ENCODE measurements at places on chromosomes 1 and 21.
A peak's percentile ranks its signal among the peaks of the same experiment; 100 is the strongest.

- DNase-seq, result no peak
These were observed 465.5 kb downstream of the MATN1 start for GRCh38 chr1:30257742-30258380.

- DNase-seq, result no peak
These were observed 163.6 kb upstream of the RAB4A start for GRCh38 chr1:229107304-229107815.

DNA sequence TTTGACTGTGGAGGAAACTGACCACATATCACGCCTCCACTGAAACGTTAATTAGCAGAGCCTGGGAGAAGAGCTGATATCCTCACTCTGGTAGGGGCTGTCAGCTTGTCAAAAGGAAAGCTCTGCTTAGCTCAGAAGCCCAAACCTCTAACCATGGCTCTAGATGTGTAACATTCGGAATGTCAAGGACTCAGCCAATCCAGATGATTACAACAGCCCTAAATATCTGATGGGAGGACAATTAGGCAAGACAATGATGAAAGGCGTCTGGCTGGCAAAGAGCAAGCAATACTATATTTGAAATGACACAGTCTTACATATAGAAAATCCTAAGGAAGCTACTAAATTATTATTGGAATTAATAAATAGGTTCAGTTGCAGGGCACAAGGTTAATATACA is 45.7 kb upstream of the COX20 start:
- no peak for DNase-seq

DNA sequence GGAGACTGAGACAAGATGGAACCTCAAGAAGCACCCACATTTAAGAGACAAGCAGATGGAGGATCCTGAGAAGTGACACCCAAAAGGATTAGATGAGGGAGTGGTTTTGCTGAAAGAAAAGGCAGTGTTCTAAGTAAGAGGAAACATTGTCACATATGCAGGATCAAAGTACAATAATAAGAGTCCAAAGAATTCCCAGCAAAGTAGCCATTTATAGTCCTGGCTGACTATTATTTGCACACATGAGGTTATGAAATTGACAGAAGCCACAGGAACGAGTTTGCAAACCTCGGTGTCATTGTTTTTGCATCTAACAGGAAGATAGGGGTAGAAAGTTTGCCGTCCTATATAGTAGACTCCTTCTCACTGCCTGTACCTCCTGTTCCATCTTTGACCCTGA is 41.3 kb downstream of the CHRM3 start:
- no peak for DNase-seq

GRCh38 chr1:91053630-91054029 is 31.8 kb upstream of the ZNF644 start:
- peak; percentile 67 for DNase-seq

GRCh38 chr21:15057285-15057684 is 7.5 kb downstream of the NRIP1 start:
- DNase-seq, result no peak

GRCh38 chr1:3610527-3611169 is 660 bp downstream of the MEGF6 start:
- no peak for DNase-seq

DNA sequence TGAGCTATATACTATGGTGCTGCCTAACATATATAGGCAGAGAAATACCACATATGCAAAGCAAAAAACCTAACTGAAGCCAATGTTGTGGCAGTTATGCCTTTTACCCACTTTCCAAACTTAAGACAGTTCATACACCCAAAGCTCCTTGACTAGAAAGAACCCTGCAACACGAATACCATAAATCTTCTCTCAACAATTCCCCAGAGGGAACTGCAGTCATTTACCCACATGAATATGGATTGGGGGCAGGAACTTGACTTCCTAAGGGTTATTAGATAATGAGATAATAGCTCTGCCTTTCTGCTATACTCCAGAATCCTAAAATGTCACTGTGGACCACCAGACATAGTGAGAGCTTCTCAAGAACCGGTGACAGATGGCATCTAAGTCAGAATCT is 2.9 kb upstream of the ASPM start:
- DNase-seq, result no peak

DNA sequence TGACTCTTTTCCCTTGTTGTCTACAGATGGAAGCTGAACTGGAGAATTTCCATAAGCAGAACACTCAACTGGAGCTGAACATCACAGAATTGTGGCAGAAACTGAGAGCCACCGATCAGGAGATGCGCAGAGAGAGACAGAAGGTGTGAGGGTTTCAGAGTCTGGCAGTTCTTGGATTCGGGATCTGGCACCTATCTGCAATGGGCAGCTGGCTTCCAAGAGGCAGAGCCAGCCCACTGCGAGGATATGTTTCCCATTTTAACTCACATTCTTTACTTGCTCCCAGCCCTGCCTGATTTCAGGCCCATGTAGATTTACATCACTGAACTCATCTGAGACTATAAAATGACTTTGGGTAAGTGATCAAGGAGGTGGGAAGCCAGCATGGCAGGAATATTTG is 37.3 kb upstream of the TMEM125 start:
- no peak for DNase-seq

Measured in COR-L47 (cell line).